Right ventricle myocardium superior (tissue), 1 donor: ENCODE measurements at places on chromosomes 7 and 10. TPM values are rescaled to one million over a fixed set of nuclear protein-coding genes. Genes with fewer than 3 reads are reported as not detected.

DNA sequence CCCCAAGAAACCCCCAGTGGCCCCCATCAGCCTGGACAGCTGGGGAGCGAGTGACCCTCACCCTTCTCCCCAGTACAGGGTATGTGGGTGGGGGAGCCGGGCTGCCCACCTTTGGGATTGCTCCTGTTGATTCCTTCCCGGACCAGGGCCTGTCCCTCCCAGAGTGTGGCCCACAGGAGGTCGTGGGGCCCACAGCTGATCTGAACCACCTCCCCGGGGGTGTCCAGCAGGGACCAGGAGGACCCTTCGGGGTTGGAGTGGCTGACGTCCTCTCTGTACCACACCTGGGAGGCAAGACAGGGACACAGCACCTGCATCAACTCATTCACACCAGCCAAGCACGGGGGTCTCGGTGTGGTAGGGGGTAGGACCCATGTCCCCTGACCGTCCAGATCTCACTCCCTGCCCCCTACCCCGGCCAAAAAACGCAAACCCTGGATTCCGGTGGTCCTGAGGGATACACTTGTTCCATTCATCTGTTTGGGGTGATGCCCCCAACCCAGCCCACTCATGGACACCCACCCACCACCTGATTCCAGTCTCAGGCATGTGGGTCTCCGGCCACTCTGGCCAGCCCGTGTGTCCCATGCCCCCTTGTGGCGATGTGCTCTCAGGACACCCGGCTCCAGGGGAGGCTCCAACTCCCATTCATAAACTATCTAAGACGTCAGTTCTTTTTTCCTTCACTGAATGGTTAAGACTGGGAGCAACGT lies 10.9 kb downstream of the TECPR1 start:
- DNase-seq, result no peak

- no peak for DNase-seq
Measured at GRCh38 chr7:32535162-32535702, 39.9 kb downstream of the AVL9 start.

DNA sequence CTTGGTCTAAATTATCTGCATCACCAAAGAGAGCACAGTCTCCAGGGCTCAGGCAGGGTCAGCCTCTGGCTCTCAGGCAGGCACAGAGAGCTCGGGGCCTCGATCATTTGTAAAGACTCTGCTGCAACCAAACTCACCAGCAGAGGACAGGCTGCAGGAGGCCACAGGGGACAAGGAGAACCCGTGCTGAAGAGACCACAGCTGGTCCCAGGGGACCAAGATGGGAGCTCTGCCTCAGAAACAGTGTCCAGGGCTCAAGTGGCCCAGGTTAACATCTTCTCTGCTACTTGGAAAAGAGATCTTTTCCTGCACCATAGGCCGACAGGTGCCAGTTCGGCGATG lies 543.2 kb downstream of the PTPRN2 start:
- DNase-seq, result no peak

DNA sequence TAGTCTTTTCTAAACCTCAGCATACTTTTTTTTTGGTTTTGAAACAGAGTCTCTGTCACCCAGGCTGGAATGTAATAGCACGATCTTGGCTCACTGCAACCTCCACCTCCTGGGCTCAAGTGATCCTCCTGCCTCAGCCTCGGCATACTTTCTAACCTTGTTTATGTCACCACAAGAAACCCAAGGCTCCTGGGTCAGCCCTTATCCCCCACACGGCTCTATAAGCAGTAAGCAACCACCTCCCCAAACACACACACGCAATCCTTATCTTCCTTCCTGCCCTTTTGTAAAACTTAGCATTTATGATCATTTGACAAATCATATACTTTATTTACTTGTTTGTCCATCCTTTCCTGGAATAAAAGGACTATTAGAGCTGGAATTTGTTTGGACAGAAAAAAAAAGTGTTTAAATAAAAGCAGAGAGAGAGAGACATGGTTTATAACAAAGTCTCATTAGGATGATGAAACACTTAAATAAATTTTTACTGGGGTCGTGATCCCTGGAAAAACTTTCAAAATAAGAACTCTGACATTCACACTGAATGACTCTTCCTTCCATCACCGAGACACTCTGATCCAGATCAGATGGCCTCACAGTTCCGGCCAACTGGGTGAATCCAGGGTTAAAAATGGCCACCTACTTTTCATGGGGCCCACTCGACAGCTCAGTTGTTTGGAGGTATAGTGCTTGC lies 72.7 kb upstream of the PIK3CG start:
- DNase-seq, result no peak

DNA sequence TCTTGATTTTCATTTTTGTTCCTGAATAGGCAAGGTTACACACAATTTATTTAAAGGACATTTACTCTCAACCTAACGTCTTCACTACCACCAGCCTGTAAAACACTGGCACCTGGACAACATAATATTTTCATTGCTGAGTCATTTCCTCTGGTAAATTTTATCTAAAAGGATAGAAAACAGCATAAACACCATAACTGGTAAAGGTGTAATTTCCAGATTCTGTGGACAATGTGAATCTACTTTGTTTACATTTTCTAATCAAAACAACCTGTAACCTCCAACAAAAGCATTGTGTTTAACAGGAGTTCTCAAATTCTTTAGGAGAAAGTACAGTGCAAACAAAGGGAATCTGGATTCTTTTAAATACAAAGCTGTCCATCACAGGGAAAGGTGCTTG lies 472.0 kb upstream of the AKR1E2 start:
- DNase-seq, result no peak

DNA sequence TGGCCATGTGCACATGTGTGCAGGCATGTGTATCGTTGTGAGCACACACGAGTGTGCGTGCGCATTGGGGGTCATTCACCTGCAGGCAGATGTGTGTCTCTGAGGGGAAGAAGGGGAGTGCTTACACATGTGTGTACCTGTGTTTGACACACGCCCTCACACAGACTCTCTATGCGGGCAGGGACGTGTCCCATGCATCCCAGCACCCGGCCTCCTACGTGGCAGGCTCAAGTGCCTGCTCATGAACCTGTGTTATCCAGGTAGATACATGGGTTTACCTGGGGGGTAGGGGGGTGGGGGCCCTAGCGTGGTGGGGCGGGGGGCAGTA lies 18.6 kb downstream of the KCP start:
- no peak for DNase-seq

DNA sequence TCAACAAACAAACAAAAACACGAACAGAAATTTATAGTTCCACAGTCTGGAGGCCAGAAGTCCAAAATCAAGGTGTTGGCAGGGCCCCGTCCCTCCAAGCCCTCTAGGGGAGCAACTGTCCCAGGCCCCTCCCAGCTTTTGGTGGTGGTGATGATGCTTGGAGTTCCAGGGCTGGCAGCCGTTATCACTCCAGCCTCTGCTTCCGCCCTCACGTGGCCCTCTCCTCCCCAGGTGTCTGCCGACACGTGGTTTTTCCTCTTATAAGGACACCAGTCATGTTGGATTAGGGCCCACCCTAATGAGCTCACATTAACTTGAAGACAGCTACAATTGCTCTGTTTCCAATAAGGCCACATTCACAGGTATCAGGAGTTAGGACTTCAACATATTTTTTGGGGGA lies 49.7 kb downstream of the MICALL2 start:
- DNase-seq, result no peak

DNA sequence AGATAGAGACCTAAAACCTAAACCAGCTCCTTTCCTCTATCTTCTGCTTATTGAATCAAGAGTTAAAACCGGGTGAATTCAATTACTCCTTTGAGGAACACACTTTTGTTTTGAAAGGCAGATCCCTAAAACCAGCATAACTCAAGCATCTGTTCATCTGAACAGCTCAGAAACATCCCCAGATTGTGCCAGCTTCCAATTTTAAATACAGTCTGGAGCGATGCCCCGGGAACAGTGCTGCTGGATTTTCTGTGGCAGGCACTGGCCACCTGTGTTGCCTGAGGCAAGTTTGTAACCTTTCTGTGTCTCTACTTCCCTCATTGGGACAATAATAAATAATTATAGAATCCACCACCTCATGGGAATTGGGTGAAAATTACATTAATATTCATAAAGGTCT lies 281.4 kb upstream of the NFE2L3 start:
- no peak for DNase-seq

DNA sequence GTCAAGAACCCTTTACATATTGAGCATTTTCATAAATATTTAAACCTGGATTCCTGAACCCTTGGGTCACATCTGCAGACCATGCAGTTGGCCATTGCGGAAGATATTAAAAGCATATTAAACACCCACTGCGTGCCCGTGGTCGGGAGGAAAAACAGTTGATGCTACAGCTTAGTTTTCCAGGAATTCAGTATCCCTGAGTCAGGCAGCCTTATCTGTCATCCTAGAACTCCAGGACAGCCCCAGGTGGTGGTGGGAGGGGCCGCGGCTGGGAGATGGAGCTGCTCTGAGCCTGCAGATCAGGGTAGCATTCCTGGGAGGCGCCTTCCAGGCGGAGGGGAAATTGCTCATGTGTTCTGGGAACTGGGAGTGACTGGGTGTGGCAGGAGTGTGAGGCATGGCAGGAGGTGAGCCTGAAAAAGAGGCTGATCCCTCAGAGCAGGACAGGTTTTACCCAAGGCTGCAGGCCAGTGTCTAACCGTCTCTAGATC lies 222.9 kb upstream of the SH2B2 start:
- DNase-seq, result no peak

DNA sequence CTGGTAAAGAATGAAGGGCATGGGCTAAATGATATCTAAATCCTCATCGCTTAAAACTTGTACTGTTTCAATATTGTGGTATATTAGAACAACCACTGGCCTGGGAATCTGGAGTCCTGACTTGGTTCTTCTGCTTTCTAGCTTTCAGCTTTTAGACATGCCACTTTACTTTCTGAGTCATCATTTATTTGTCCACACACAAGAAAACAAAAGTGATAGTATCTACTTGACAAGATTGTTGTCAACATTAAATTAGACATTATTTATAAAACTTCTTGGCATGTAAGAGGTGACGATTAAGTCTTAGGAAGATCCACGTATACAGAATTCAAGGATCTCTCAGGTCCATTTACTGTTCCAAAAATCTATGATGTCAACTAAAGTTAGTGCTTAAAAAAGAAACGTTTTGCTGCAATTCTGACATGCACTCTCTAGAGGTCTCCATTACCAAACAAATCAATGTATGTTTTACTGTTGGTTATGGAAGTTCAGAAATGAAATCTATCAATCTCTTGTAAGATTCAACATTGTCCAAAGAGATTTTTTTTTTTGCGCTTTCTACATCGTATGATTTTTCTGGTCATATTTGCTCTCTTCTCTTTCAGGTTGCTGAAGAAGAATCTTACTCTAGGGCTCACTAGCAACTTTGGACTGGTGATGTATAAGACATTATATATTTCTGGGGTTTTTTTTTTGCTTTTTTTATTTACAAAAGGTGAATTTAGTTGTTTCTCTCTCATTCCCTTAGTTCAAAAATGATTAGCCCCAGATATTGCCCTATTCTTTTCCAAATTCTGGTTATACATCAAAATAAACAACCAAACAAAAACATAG lies 53.6 kb upstream of the DYNC1I1 start:
- no peak for DNase-seq

DNA sequence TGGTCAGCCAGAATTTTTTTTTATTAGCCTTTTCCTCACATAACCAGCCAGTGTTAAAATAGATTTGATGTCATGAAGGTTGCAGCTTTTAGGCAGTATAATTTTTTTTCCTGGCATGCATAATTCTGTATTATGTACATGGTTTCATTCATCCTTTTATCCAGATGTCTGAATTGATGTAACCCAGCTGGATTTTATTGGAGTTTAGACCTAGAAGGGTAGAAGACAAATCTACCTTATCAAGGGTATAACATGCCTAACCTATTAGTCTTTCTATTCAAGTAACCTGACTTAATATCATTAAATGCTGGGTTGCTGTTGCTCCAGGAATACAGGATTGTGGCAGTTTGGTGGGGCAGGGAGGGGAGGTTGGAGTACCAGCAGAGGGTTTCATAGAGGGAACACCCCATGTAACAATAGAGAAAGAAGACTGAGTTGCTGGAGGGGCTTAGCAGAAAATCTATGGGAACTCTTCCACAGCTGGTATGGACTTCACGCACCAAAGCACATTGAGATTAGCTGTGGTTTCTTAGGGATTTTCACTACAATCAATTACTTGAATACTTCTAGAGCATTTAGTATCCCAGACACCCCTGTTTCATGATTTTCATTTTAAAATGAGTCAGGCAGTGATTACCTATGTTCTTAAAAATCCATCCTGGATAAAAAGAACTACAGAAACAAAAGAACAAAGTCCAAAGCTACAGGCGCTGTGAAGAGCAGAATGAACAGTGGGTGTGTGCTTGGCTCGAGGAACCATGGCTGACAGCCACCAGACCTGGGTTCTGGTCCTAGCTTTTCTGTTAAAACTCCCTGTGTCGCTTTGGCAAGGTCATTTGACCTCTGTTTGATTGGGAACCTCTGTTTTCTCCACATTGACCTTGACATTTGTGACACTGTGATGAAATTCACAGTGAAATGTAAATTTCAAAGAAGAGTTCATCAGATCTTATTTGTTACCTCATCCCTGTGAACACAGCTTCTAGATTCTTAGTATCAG lies 93.5 kb downstream of the CREM start:
- no peak for DNase-seq

DNA sequence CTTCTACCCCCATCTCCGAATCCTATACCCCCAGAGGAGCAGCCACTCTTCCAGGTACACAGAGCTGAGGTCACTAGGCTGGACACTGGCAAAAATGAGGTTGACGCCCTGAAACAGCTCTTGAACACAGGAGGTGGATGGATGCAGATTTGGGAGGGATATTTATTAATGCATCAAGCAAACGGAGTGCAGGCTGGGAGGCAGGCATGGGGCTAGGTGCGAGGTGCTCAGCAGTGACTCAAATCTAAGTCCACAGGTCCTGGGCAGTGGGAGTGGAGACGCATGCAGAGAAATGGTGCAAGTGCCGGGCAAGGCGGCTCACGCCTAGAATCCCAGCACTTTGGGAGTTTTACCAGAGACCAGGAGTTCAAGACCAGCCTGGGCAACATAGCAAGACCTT lies 11.0 kb downstream of the GUSB start:
- no peak for DNase-seq

DNA sequence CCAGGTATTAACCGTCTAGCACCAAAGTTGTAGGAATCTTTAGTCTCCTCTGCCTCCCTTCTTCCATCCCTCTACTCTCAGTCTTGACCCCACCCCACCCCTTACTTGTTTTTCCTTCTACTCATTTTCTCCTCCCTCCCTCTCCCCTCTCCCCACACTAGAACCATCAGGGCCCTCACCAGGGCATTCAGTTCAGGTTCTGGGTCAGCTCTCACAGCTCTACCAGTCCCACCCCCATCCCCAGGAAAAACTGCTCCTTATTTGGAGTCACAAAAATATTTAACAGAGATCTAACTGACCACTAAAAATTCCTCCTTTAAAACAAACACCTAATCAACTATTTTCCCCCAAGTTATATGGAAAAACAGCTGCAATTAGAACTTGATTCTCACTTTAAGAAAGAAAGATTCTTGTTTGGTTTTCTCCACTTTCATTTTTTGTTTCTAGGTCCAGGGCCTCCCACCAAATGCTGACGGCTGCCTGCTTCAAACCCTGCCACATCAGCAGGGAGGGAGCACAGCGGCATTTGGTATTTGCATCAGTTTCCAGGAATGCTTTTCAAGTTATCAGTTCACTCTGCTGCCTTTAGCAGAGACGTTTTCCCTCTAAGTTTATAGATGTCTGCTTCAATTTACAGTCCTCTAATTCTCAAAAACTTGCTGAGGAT lies 2.8 kb upstream of the COL1A2 start:
- DNase-seq, result peak; percentile 55

The CLRN3 gene
- not detected for total RNA-seq

The RBP3 gene
- not detected for total RNA-seq

The ACBD5 gene
- 77.2 TPM for total RNA-seq

The XPNPEP1 gene
- 36.0 TPM for total RNA-seq

The NODAL gene
- not detected for total RNA-seq

The FAM25C gene
- not detected for total RNA-seq

The SGCE gene
- total RNA-seq, result 15.8 TPM

The NUTM2A gene
- total RNA-seq, result 1.9 TPM
